ENCODE measurements at places on chromosomes 16 and 17.

DNA sequence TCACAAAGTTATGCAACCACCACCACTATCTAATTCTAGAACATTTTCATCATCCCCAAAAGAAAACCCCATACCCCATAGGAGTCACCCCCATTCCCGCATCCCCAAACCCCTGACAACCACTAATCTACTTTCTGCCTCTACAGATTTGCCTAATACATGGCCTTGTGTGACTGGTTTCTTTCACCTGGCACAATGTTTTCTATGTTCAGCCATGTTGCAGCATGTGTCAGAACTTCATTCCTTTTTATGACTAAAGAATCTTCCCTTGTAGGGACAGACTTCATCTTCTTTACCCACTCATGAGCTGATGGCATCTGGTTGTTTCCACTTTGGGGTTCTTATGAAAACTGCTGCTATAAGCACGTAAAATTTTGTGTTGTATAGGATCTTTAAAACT, 34.6 kb downstream of the CYTH1 start:
- DNase-seq: no peak

DNA sequence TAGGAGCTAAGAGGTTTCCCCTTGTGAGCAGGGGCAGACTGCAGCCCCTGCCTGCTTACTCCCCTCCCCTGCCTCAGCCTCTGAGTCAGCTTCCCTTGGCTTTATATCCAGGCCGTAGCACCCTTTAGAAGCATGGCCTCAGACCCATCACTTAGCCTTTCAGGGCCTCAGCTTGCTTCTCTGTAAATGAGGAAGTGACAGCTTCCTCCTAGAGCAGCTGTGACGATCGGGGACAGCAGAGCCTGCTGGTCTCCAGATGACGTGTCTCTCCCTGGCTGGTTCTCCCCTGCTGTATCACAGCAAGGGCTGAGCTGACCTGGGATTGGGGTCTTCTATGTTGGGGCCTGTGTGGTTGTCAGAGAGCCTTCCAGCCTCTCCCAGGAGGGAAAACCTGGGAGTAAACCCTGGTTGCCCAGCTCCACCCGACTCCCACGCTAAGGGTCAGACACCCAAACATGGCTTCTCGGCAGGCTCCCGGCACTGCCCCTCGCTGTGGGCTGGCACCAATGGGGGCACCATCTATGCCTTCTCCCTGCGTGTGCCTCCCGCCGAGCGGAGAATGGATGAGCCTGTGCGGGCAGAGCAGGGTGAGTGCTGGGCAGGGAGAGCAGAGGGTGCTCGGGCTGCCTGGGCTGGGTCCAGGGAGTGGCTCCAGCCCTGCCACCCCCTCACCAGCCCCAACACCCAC, 16.3 kb upstream of the MYO15B start:
- no peak for DNase-seq

DNA sequence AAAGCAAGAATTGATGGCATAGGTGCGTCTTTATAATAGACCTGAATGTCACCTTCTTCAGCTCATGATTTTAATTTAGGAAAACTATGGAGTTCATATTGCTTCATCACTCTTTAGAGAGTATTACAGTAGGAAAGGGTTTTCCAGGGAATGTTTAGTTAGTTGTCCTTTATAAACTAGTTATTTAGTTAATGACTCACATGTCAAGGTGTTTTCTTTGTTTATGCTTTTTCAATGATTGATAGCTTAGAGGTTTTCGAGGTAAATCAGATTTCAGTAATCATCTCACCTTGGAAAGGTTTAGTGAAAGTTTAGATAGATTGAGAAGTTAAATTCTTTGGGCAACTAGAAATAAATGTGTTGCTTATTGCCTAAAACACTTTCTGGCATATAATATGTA, 9.8 kb downstream of the WSB1 start:
- DNase-seq: no peak

GRCh38 chr17:33973491-33973890, 281.6 kb upstream of the CCL2 start:
- no peak for DNase-seq

GRCh38 chr16:17503331-17503730, 32.6 kb upstream of the XYLT1 start:
- no peak for DNase-seq

Data from nephron progenitor cell (in vitro differentiated cells).